ENCODE measurements at places on chromosomes 6 and 20.

- no peak for DNase-seq
Observed at GRCh38 chr6:155235087-155235486, 28.7 kb upstream of the CLDN20 start.

- no peak for DNase-seq
Observed at GRCh38 chr20:10540636-10541493, 105.8 kb downstream of the SLX4IP start.

DNA sequence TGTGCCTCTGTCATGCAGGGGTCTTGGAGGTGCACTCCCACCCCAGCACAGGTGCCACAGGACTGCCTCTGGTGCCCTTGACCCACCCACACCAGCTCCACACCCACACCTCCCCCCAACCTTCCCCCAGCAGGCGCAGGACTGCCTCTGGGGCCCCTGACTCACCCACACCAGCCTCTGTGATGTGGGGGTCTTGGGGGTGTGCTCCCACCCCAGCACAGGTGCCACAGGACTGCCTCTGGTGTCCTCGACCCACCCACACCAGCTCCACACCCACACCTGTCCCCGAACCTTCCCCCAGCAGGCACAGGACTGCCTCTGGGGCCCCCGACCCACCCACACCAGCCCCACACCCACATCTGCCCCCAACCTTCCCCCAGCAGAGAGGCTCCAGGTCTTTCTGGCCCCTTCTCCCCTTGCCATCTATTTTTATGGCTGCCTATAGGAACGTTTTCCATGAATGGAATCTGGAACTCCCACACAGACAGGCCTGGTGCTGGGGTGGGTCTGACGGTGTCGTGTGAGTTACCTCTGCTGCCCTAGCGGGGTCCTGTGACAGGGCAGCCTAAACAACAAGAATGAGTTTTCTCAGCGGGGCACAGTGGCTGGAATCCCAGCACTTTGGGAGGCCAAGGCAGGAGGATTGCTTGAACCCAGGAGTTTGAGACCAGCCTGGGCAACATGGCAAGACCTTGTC is 23.5 kb downstream of the SLC17A9 start:
- DNase-seq, result no peak

GRCh38 chr6:109706513-109706912 is 15.4 kb downstream of the FIG4 start:
- no peak for DNase-seq

DNA sequence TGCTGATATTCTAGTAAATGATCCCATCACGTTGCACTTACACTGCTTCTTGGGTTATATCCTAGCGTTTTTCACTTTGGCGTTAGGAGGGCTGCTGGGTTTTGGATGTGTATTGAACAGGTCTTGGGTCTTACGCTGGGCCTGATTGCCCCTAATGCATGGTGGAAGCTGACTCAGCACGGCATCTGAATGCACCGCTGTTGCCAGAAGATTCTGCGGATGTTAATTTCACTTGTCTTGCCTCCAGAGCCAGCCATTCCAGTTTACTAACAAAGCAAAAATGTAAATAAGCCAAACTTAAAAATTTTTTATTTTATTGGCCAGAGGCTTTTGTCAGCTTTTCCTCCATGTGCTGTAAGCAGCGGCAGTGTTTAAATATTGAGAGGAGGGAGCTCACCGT is 233.5 kb downstream of the TMEM242 start:
- DNase-seq, result peak; percentile 23

DNA sequence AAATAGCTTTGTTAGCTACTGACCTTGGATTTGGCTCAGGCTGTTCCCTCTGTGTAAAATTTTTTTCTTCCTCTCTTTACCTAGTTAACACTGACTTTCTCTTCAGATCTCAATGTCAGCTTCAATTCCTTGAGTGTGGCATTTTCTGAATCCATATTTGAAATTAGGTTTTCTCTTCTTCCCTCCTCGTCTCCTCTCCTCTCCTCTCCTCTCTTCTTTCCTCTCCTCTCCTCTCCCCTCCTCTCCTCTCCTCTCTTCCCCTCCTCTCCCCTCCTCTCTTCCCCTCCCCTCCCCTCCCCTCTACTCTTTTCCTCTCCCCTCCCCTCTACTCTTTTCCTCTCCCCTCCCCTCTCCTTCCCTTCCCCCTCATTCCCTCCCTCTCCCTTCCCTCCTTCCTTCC is 453.3 kb downstream of the BMP2 start:
- no peak for DNase-seq

All from NT2/D1 (cell line).